Aorta (tissue), 5 donors: ENCODE measurements at places on chromosomes 1 and 21.

DNA sequence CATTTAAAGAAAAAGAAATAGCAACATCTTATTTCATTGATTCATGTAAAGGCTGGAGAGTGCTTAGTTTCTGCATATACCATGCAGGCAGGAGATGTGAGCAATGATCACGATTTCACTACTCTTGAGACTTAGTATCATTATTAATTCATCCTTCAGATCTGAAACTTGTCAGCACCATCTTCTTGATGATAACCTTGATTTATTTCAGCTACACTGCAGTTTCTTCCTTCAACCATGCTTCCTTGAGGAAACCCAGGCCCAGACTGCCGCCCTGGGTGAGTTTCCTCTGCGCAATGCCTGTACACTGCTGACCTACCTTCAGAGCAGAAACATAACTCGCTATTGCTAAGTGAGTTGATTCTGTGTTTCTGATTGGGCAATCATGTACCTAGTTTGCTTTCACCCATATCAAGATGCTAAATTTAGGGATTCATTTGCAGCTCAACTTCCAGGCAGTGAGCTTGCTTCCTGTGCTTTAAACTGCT, 13.5 kb upstream of the BCL10 start:
- DNase-seq = no peak

- DNase-seq = no peak
These were observed 251.2 kb downstream of the DSCAM start for GRCh38 chr21:40595806-40596205.

DNA sequence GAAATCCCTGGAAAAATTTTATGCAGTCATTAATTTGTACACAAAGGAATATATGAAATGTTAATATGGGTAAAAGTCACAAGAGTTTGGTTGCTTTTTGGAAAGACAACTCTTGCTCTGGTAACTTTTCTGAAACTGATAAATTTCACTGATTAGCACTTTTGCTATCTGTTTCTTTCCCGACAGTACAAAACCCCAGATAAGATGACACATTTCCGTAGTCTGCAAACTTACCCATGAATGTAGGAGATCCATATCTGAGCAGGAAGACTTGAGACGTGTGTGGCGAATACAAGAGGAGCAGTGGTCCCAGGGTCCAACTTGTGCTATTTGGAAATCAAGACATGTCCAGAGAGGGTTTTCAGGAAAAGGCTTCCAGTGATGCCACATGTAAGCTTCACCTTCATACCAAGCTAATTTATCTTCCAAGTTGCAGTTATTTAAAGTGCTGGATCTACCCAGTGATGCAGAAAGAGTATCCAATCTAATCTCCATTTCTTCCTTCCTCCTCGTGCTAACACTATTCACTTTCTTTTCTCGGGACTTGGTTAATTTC, 35.9 kb upstream of the SAMSN1 start:
- DNase-seq = no peak

DNA sequence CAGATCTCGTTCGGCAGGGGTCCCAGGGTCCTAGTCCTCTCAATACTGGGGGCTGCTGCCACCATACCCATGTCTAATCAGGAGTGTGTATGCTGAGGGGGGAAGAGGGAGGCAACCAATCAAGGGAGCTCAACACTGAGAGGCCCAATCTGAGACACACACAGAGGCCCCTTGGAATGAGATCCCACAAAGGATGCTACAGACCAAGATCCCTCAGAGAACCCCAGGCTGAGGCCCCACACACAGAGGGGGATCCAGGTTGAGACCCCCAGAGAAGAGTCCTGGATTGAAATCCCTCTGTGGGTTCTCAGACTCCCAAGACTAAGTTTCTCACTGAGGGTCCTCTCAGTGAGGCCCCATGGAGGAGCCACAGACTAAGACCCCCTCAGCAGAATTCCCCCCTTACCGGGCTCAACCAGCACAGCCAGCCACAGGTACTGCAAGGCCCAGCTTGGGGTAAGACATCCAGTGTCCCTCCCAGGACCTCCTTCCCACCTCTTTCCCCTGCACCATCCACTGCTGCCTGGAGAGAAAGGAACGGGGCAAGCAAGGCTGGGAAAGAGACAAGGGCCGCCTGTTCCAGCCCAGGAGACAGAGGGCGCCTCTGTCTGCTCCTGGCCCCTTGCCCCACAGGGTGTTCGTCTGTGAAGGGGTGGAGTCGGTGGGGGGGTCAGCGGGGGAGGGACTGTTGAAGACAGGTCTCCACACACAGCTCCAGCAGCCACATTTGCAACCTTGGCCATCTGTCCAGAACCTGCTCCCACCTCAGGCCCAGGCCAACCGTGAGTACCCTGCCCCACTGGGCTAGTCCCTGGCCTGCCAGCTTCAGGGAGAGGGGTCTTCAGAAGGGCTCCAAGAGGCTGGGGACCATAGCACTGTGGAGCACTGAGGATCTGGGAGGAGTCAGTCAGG, at the start of gene S100A1:
S100A1 (plus strand) TSS at position 720 of the 912 bp plus-strand sequence. CDS start 2,088 bp downstream, outside the sequence.
- peak; percentile 73 for DNase-seq

DNA sequence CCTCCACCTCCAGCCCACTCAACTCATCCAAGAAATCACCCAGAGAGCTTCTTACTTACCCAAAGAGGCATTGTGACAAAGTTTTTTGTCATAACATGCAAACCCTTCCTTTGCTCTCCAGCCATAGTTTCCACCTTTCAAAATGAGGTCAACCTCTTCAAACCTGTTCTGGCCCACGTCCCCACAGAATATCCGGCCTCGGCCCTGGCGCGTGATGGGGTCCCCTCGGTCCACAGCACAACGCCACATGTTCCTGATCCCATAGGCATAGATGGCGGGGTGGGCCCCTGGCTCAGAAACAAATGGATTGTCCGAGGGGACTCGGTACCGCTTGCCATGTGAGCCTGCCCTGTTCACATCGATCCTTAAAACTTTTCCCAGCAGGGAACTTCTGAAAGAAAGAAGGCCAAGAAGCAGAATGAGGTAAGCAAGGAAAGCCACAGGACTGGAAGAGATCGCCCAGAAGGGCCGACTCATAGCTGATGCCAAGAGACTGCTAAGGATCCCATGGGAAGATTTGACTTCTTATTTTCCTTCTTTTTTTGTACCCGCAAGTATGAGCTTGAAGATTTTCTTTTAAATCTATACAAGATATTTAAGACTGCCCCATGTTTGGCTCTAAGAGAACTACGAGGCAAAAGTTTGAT, 7.8 kb downstream of the HHIPL2 start:
- no peak for DNase-seq

- no peak for DNase-seq
These were observed 10.2 kb downstream of the NES start for GRCh38 chr1:156666862-156667609.

- DNase-seq = no peak
These were observed 120.4 kb downstream of the SIPA1L2 start for GRCh38 chr1:232509570-232509969.

GRCh38 chr1:27360159-27361043, 6.4 kb downstream of the MAP3K6 start:
- DNase-seq = no peak

GRCh38 chr1:72122099-72122880, 160.0 kb downstream of the NEGR1 start:
- no peak for DNase-seq

GRCh38 chr1:223732993-223733798, 20.9 kb downstream of the CAPN2 start:
- DNase-seq = no peak

DNA sequence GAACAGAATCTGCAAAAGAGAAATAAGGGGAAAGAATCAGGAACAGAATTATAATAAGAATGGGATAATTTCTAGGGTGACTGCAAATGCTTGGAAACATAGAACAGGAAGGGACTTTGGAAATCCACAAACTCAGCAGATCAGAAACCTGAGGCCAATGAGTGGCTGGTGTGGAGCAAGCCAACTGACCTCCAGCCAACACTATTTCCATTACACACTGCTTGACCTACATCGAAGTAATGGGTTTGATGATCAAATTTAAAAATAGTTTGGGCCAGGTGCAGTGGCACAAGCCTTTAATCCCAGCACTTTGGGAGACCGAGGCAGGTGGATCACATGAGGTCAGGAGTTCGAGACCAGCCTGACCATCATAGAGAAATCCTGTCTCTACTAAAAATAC, 284.9 kb downstream of the GRIK1 start:
- DNase-seq = no peak

DNA sequence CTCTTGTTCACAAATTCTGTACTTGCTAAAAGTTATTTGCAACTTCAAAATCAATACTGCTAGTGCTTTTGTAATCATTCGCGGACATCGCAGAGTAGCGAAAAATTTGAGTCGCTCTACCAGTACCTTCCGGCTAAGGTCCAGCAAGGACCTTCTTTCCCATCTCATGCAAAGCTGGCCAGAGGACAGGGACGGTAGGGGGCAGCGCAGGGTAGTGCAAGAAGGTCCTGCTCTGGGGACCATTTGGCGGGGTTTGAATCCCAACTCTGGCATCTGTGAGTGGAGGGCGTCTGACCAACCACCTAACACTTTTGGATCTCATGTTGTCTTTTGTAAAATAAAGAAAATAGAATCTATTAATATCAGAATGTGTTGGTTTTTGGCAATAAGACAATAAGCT, 258.3 kb downstream of the SPATA17 start:
- no peak for DNase-seq

GRCh38 chr1:210328032-210328745, 513 bp upstream of the HHAT start:
- no peak for DNase-seq

GRCh38 chr1:32962248-32962896, 2.2 kb downstream of the RNF19B start:
- DNase-seq = no peak

DNA sequence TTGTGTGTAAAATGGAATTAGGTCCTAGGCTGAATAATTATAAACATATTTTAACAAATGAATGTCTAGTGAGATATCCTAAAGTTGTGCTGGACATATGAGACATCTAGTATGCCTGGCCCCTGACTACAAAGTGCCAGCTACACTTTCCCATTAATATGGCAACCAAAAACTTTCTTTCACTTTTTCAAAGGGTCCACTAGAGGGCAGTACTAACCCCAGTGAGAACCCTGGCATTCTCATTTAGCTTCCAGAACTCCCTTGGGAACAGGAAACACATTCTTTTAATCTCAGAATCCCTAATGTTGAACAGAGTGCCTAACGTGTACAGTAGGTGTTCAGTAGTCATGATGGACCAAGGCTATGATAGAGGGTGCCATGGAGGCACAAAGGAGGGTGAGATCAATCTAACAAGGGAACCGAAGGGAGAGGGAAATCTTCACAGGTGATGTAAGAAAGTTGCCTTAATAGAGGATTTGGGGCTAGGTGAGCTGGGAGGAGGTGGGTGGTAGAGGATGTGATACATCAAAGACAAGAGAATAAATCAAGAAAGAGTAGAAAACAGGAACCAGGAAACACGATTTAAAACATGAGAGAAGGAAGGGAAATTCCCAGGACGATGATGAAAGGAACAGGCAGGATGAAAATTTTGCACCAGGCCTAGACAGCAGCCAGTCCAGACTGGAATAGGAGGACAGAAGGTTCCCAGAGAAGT, 41.6 kb downstream of the NSL1 start:
- no peak for DNase-seq

DNA sequence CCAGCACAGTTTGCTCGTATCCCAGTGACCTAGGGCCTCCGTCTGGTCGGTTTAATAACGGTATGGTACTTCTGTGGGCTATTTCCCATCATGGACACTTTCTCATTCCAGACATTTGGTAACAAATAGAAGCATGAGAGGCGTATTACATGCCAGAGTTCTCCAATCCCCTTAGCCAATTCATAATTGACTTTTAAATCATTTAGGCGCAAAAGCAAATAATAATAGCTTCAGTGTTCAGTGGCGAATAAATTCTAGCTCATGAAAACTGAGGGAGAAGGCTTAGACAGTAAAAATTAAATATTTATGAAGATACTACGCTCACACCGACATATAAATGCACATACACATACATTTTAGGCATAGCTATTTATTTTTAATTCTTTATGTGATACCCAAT, 50.6 kb downstream of the CD247 start:
- no peak for DNase-seq

GRCh38 chr1:88013485-88013884, 670.6 kb upstream of the PKN2 start:
- no peak for DNase-seq

DNA sequence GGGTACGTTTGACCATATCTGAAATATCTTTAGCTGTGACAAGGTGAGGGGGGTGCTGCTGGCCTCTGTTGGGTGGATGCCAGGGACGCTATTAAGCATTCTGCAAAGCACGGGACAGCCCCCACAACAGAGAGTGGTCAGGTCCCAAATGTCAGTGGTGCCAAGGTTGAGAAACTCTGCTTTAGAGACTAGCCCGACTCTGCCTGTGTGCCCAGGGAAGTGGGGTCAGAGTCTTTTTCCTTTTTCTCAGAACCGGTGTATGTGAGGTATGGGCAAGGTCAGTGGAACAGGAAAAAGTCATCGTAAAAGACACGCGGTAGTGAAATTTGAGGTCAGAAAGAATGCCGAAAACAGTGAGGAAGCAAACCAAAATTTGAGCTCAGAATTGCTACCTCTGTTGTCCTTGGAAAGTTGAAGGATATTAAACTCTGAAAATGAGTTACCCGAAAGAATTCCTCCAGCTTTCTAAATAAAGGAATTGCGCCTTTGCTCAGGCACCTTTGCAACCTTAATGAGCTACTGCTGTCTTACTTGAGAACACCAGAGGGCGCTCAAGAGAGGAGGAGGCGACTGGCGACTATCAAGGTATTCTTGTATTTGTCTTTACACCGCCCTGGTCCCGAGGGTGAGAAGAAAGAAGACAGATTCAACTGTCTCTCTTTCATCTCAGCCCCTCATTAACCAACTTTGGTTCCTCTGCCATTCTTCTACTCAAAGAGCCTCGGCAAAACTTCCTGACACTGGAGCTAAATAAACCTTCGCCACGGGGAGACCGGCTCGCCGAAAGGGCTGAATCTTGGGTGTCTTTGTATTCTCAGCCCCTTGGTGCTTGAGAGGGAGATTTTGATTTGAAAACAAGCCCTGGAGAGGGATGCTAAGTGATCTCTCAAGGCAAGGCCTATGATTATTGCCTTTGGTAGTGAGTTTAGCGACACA, 85.4 kb upstream of the OLIG2 start:
- peak; percentile 51 for DNase-seq

DNA sequence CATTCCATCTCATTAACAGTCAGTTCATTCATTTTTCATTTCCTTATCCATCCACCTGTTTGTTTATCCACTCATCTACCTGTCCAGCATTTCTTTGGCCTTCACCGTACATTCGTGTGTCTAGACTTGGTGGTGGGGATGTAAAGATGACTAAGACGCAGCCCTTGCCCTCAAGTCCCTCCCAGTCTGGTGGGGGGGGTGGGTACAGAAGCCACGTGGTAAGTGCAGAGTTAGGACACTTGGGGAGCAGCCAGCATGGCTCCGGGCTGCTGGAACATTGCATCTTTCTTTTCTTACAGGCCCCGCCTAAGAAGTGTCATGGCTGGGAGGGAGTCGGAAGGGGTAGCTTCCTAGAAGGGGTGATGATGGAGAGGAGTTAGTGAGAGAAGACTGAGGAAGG, 17.2 kb downstream of the KIF26B start:
- no peak for DNase-seq

GRCh38 chr1:232709386-232709785, 79.5 kb upstream of the SIPA1L2 start:
- no peak for DNase-seq

DNA sequence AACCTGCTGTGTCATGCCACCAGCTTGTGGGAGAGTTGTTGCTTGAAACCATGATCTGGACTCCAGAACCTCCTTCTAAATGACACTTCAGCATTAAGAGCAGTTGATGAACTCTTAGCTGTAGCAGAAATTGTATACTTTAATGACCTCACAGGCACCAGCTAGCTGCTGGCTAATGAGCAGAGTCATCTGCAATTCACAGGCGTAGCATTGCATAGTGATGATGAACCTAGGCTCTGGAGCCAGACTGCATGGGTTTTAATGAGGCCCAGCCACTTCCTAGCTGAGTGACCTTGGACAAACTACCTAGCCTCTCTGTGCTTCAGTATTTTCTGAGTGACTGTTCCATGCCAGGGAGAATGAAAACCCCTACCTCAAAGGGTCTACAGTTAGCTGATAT, 407.1 kb downstream of the LMO4 start:
- no peak for DNase-seq
